ENCODE measurements at places on chromosomes 1 and 21. TPM values are rescaled to one million over a fixed set of nuclear protein-coding genes. Genes with fewer than 3 reads are reported as not detected.

DNA sequence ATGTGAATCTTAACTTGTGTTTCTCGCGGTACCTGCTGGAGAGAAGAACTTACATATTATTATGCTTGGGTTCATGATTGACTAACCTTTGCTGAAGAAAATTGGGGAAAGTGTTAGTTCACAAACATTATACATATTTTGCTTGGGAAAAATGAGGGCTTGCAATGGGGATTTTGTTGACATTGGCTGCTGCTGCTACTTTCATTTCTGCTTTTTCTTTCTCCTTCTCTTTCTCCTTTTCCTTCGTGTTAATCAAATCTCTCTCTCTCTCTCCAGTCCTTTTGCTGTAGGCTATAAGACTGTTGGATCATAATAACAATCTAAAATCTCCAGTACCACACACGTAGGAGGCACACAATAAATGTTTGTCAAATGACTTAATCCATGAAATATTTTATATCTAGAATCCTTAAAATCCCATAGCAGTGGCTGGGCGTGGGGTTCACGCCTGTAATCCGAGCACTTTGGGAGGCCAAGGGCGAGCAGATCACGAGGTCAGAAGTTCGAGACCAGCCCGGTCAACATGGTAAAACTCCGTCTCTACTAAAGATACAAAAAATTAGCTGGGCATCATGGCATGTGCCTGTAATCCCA is 23.0 kb downstream of the IRF2BP2 start:
- DNase-seq: no peak

OLIG1 gene
- polyA plus RNA-seq: 320 TPM

DNA sequence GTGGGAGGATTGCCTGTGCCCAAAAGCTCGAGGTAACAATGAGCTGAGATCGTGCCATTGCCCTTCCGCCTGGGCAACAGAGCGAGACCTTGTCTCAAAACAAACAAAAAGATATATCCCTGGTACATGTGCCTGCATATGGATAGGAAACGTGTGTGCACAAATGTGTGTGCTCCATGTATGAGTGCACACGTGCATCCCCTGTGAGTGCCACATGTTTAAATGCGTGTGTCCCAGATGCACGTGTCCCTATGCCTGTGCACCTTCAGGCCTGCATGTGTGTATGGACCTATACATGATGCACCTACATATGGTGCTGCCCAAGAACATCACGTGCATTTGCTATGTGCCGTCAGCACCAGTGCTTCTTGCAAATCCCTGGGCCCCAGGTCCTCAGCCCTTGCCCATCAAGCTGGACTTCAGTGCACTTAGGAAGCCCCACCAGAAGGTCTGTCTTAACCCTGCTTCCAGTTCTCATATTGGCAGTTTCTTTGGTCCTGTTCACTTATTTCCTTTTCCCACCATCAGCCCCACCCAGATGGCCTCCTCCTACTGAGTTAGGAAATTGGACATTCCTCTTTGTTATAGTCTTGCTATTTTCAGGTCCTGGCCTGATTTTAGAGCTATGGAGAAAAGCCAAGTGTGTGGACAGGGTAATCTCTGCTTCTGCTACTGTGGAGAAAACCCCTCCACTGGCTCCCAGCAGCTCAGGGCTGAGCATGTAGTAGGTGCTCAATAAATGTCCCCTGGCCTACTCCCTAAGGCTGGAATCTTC is 15.4 kb downstream of the TIE1 start:
- no peak for DNase-seq

DNA sequence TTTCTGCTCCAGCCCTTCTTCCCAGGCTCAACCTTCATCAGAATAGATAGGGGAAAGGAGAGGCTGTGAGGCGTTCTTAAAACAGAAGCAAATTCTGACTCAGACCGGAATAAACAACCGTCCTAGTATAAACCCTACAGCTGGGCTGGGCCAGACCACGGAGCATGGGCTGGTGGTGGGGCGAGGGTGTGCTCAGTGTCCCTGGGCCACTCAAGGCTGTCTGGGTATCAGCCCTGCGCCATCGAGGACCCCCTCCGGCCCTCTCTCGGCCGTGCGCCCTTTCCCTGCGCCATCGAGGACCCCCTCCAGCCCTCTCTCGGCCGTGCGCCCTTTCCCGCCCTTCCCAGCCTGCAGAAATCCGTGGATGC is 36.0 kb downstream of the CAPN2 start:
- no peak for DNase-seq

DNA sequence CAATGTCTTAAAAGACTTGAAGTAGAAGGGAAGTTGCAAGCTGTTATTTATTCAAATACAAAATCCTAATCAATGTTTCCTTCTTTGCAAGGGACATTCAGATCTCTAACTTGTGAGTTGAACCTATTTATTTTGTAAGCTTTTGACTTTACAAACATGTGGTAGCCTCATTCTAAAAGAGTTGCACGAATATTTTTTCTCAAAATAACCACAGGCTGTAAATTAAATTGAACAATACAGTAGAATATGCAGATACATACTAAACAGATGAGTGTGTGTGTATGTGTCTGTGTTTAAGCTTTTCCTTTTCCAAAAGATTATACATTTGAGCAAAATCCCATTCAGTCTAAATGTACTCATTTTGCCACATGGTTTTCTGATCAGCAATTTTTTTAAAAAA is 4.8 kb upstream of the DYNLT5 start:
- DNase-seq: no peak

USP33 gene
- 85.2 TPM for polyA plus RNA-seq

Measured in spinal cord (tissue), 10 donors.